NCI-H146 (cell line): ENCODE measurements at places on chromosomes 16 and 17.
A peak's percentile ranks its signal among the peaks of the same experiment; 100 is the strongest.

DNA sequence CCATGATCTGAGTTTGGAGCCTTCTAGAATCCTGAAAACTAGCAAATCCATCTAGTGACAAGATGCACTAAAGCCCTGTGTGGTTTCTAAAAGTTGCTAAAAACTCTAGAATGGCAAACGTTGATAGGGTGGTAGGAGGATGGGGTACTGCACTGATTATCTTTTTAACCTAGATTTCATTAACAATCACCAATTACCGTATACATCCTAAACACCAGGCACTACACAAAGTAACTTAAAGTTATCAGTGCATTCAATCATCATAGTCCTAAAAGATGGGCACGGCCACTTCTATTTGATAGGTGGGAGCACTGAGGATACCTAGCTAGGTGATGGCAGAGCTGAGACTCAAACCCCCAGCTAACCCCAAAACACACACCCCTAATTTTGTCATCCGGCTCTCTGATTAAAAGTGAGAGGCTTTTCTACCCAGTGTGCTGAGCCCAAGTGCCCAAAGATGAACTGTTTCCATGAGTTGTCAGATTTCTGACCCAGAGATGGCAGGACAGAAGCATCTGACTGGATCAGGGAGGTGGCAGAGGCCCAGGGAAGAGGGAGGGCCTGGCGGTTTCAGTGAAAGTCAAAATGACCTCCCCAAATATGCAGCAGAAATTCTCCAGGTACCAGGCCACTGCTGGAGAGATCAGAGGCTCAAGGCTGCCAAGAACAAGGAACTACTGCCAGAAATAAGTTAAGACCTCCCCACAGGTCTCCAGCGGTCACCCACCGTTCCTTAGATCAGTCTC lies 396.8 kb downstream of the SOX9 start:
- DNase-seq: no peak

DNA sequence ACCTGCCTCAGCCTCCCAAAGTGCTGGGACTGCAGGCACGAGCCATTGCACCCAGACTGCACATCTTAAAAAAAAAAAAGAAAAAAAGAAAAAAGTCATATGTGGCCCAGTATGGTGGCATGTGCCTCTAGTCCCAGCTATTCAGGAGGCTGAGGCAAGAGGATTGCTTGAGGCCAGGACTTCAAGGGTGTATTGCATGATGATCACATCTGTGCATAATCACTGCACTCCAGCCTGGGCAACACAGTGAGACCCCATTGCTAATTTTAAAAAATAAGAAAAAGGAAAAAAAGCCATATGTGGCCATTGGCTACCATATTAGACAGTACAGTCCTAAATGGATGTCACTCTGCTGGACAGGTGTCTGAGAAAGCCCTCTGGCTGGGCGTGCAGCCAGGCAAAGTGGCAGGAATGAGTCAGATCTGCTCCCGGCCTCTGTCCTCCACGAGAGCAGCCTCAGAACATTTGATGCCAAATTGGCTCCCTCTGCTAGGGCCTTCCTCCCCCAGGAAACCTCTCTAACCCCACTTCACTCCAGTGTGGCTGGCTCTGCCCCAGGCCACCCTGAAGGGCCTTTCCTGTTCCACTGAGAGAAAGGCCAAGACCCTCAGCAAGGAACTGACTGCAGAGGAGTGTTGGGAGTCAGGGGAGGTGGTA lies 14.7 kb downstream of the CA7 start:
- DNase-seq: no peak

- DNase-seq: no peak
Observed at GRCh38 chr16:27421961-27422740, 20.2 kb downstream of the IL21R start.

GRCh38 chr17:55458978-55459377 lies 37.3 kb upstream of the MMD start:
- no peak for DNase-seq

DNA sequence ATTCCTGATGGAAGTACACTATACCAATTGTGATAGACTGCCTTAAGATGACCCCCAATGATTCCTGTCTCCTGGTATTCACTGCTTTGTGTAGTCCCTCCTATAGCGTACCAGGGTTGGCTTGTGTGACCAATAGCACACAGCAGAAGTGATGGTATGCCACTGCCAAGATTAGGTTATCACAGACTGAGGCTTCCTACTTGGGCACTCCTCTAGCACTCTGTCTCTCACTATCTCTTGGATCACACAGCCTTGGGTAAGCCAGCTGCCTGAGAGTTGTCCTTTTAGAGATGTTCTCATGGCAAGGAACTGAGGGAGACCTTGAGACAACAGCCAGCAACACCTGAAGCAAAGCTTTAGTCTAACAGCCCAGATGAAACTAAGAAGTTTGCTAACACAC lies 12.7 kb upstream of the AMFR start:
- no peak for DNase-seq

- DNase-seq: no peak
Observed at GRCh38 chr16:85637061-85637807, 24.1 kb downstream of the GSE1 start.

- DNase-seq: no peak
Observed at GRCh38 chr16:56776562-56776961, 46.6 kb downstream of the NUP93 start.

- DNase-seq: no peak
Observed at GRCh38 chr17:80792373-80792781, 199.3 kb upstream of the CHMP6 start.

DNA sequence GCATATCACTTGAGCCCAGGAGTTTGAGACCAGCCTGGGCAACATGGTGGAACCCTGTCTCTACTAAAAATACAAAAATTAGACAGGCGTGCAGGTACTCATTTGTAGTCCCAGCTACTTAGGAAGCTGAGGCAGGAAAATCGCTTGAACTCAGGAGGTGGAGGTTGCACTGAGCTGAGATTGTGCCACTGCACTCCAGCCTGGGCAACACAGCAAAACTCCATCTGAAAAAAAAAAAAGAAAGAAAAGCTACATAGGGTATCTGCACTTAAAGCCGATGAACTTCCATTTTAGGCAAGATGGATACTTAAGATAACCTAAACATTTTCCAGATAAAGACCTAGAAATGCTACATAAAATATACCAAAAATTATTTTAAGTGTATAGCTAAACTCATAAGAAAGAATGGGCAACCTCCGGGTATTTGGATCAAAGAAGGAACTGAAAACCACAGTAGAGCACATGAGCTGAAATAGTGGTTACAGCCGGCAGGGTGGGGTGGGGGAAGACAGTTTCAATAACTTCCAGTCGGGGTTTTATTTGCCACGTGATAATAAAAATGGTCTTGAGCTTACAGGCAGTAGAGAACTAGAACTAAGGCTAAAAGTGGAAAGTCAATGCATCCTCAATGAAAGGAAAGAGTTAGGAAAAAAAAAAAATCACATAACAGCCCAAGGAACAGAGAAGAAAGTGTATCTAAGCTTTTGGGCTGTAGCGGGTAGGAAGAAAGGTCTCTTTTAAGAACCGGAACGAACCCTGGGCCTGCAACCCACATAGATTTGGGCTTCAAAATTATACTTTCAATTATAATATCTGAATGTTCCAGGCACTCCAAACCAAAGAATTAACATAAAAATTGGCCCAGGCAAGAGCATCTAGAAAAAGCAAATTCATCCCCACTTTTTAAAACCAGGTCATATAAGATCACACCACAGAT lies 53.1 kb downstream of the CFDP1 start:
- DNase-seq: no peak

DNA sequence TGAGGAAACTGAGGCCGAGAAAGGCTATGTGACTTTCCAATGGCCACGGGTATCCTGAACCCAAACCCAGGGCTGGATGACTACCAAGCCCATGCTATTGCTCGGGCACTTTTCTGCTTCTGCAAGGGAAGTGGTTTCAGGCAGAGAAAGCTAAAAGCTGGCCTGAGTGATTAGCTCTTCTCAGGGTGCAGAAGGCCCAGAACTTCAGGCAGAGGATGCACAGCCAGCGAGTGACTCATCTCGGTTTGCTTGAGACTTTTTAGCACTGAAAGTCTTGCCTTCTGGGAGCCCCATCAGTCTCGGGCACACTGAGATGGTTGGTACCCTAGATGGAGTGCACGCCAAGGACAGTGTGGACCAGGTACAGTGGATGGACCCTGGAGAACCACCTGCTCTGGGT lies 129.5 kb upstream of the SDK2 start:
- no peak for DNase-seq

DNA sequence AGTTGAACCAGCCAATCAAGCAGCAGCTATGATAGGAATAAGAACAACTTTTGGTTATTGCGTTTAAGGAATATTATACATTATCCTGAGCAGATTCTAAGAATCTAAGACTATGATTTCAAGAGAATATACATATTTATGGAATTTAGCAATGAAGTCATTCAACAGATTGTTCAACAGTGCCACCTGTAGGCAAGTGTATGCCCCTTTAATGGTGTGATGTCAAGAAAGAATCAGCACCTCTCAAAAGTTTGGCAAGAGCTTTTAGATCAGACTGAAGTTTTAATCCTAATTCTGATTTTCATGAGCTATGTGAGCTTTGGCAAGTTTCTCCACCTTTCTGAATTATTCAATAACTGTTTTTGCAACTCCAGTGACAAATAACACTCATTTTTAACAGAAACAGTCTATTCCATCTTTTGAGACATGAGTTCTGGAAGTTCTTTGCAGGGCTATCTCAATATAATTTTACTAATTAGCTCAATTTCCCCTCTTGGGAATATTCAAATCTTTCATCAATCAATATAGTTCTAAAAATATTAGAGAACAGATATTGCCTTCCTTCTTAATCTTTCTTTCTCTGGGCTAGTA lies 474.3 kb upstream of the TOM1L1 start:
- DNase-seq: no peak

- no peak for DNase-seq
Observed at GRCh38 chr17:76371656-76372628, 12.5 kb upstream of the SPHK1 start.

DNA sequence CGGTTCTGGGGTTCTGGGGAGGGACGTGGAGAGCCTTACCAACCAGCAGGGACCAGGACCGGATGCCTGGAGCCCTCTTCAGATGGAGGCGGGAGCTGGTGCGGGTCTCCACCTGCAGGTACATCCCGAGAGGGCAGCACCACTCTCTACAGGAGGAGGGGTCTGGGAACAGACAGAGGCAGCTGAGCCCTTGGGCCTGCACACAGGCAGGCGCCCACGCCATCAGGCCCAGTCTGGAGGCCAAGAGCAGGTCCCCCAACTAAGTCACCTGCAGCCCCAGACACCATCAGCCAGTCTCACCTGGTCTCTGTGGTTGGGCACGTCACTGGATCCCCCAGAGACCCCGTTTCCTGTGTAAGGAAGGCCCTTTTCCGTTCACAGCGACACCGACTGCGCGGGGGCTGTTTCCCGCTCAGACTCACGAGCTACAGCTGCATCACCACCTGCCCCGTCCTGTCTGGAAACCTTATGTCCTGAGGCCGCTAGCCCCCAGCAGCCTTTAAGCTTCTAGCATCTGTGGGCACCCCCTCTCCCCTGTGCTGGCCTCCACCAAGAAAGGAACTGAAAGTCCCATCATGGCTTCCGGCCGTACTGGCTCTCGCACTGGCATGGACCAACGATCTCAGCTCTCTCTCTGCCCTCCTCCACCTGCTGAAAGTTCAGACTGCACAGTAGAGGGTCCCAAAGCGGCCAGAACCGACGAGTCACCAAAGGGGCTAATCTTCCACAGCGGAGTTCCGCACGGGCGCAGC lies 1.2 kb downstream of the CYBC1 start:
- DNase-seq: peak; percentile 7

DNA sequence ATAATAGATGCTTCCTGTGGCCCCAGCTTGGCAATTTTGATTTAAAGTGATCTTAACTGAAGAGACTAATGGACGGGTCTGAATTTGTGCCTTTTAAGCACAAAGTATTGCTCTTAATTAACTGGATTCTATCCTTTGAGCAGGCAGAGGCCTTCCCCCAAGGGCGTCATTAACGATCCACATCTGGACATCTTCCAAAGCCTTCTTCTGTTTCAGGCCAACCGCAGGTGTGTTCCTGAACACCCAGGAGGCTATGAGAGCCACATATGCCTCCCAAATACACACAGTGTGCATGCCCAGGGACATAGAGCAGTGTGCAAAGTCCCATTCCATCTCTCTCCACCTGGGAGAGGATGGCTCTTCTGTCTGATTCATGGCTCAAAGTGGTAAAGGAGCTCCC lies 42.3 kb downstream of the MAPT start:
- DNase-seq: peak; percentile 44

- no peak for DNase-seq
Observed at GRCh38 chr17:75542728-75543336, 17.3 kb downstream of the LLGL2 start.

DNA sequence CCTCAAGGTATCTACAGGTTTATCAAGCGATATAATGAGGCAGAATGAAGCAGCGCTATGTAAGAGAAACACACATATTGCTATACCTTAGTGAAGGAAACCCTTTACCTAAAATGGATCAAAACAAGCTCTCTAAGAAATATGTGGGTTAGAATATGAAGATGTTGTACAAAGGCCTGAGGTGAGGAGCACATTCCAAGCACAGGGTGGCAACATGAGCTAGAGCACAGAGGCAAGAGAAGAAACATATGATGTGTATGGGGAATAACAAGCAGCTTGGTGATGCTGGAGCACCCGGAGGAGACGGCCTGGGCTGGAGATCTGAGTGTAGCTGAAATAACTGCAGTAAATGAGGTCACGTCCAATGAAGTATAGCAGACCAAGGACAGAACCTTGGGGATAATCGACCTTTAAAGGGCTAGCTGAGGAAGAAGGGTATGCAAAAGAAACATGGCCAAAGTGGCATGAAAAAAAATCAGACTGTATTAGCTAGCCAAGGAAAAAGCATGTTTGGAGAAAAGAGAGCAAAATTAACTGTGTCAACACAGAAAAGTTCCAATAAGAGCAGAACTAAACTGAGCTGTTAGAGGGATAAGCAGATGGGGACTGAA lies 44.0 kb downstream of the MARVELD3 start:
- DNase-seq: no peak

- DNase-seq: no peak
Observed at GRCh38 chr16:87412371-87412995, 20.3 kb downstream of the MAP1LC3B start.

- DNase-seq: no peak
Observed at GRCh38 chr17:12815642-12816141, 26.4 kb downstream of the ARHGAP44 start.

GRCh38 chr16:4140652-4141051 lies 24.4 kb upstream of the ADCY9 start:
- DNase-seq: peak; percentile 55

- no peak for DNase-seq
Observed at GRCh38 chr17:15451680-15452079, 15.7 kb downstream of the CDRT4 start.

GRCh38 chr16:47045023-47045422 lies 71.5 kb upstream of the DNAJA2 start:
- DNase-seq: no peak

- no peak for DNase-seq
Observed at GRCh38 chr16:354291-354881, 1.9 kb upstream of the AXIN1 start.
